ENCODE measurements at places on chromosomes 6 and 20.

GRCh38 chr6:116472706-116473105 is 11.5 kb downstream of the CALHM6 start:
- no peak for DNase-seq

- peak; percentile 5 for DNase-seq
Observed at GRCh38 chr20:23391707-23392310, 29.5 kb downstream of the NAPB start.

DNA sequence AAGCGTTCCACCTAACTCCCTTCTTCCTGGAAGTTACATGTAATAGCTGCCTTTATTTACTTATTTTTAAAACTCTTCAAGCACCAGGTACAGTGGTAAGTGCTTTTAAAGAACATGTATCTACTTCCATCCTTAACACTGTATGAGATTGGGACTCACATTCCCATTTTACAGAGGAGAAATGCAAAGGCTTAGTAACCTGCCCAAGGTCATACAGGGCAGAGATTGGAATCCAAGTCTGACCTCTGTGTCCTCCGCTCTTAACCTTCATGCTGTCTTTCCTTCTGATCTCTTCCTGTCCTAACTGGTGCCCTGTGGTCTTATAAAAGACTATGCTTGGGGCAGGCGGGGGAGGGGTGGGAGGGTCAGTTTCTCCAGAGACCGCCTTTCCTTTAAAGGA is 1.6 kb downstream of the B4GALT5 start:
- DNase-seq = no peak

GRCh38 chr6:163347021-163347446 is 67.5 kb upstream of the QKI start:
- no peak for DNase-seq

GRCh38 chr6:158417760-158418098 is 105.5 kb downstream of the TULP4 start:
- DNase-seq = no peak

GRCh38 chr6:150025201-150025917 is at the start of gene RAET1L:
Gene RAET1L, minus strand, starts transcription at chr6:150025532. Its CDS starts 61 bp downstream, at chr6:150025471.
- DNase-seq = no peak

DNA sequence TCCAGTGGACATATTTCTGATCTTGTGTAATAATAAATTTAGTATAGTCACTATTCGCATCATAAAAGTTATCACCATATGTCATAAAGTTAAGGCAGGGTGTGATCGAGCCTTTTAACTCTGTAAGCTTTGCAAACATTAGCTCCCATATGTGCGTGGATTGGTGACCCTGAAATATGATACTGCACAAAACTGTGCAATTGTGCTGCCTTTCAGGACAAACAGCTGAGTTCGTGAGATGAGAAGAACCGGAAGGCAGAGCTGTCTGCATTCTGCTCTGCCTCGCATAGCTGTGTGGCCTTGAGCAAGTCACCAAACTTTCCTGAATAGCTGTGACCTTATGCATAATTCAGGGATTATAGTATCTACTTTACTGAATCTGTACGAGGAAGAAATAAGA is 3.2 kb upstream of the PLEKHG1 start:
- no peak for DNase-seq

- DNase-seq = no peak
Observed at GRCh38 chr6:163309491-163310026, 105.0 kb upstream of the QKI start.

DNA sequence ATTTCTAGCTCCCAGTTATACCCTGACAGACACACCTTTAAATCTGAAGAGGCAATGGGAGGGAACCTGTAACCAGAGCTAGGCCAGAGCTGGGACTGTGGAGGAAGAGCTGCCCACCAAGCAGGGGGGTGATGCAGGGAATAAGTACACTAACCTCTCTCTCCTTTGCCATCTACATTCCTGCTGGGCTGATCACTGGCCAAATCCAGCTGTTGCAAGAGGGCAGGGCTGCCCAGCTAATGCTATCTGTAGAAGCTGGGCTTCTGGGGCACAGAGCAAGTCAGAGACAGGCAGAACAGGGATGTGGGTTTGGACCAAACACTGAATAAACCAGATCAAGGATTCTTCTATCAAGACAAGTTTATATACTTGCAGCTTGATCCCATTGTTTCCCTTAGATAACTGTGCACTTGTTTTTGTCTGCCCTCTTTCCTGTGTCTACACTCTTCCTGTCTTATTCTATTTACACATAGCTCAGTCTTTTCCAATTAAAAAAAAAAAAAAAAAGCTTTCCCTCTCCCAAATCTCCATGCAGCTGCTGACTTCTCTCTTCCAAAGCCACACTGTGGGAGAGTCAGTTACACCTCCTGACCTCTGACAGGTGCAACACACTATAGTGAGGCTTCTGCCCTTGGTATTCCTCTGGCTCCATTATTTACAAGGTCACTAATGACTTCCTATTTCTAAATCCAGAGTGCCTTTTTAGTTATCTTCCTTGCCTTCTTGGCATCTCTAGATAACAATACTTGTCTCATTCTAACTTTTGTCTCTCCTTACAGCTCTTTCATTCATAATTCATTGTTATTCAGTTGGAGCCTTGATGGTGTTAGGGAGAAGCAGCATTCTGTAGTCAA is 43.7 kb downstream of the TRIM38 start:
- no peak for DNase-seq

GRCh38 chr6:112338166-112338709 is 8.9 kb upstream of the RFPL4B start:
- DNase-seq = no peak

DNA sequence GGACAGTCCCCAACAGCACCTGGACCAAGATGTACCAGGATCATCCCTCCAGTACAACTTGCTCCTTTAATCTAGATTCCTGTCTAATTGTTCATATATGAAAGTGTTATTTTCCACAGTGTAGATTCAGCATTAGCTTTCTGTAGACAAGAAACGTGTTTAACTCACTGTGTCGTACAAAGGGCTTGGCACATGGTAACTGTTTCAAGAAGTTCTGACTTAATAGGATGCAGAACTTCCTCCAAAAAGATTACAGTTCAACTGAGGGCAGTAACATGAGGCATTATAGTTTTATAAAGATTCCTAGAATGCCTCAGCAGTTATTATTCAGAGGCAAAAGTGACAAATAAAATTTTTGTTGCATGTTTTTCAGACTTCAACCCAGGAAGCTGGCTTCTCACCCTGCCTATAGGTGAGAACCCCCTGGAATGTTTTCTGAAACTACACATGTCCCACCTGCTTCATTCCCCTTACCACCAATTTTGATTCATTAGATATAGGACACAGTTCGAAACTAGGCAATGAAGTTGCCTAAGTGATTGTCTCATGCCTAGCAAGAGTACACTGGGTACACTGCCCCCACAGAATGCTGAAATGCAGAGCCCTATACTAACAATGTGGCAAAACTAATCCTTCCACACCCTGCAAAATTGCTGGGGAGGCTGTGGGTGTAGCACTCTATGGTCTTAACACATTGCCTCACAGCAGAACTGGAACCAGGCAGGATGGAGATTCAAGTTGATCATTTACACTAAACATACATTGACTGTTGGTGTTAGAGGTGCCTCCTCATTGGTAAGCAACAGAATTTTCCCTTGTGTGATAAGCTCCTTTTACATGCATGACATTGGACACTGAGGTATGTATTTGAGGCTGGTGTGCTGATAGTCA is 22.6 kb upstream of the SH3BGRL2 start:
- DNase-seq = no peak

DNA sequence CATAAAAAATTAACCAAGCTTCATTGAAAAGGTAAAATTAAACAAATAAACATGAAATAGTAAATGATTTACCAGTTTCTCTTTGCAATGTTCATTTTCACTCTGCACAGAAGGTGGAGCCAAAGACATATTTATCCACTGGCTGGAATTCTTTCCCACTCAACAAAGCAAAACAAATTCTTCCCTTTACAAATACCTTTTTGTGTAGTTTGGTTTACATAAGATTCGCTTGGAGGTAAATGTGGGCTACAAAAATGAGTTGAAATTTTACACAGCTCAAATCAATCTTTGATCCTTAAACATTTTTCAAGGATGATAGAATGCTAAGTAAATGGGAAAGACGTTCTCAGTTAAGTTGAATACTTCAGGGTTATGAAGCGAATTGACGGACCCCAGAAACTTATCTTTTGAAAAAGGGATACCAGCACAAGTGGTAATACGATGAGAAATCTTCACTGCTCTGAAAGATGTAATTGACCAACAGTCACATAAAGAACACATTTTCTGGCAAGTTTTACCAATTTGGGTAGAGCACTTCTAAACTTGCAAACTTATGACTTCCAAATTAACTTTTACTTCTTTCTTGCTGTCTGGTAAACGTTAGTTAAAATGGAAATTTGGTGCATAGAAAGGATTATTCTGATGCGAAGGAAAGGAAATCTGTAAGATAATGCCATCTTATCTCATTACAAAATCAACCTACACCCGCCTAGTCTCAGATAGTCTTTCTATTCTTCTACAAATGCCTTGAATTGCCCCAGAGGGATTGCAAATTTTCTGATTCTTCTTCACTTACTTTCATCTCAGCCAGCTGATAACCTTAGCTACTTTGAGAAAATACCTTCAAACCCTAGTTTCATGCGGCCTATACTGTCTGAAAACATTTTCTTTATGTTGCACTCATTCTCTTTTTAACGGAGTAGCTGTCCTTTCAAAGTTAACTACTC is 4.7 kb upstream of the GJA1 start:
- peak; percentile 85 for DNase-seq

- DNase-seq = peak; percentile 66
Observed at GRCh38 chr20:46757754-46758678, 48.6 kb downstream of the SLC2A10 start.

DNA sequence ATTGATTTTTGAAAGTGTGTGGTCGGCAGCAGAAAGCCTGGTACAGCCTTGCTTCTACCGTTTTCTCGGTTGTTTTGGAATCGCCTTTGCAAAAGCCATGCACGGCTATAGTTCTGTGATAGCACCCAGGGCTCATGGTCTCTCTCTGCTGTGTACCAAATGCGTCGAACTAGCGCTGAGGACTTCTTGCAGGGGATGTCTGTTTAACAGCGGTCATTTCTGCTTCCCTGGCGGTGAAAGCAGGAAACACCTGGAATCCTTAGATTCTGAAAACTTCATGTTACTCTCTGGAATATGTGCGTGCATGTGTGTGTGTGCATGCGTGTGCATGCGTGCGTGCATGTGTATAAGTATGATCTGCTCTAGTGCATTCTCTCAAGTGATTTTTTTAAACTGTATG is 26.1 kb upstream of the GCNT2 start:
- no peak for DNase-seq

DNA sequence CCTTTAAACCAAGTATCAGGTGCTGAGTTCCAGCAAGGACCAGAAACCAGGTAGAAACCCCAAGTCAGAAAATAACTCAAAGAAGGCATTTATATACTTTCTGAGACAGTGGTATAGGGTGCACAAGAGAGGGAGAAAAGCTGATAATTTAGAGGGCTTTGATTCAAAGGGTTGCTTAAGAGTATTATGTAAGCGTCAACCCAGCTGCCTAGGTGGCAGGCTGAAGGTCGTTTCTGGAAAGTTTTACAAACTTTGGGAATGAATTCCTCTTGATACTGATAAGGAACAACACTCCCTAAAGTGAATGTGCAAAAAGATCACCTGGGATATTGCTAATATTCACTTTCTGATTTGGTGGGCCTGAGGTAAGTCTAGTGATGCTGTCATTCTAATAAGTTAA is 800.7 kb downstream of the MAFB start:
- DNase-seq = no peak

- DNase-seq = no peak
Observed at GRCh38 chr6:20657274-20657800, 123.1 kb downstream of the CDKAL1 start.

- DNase-seq = no peak
Observed at GRCh38 chr6:167665698-167666330, 160.9 kb upstream of the AFDN start.

- DNase-seq = no peak
Observed at GRCh38 chr20:5886788-5887187, 63.5 kb downstream of the TRMT6 start.

- DNase-seq = no peak
Observed at GRCh38 chr6:15885624-15886023, 222.8 kb upstream of the DTNBP1 start.

DNA sequence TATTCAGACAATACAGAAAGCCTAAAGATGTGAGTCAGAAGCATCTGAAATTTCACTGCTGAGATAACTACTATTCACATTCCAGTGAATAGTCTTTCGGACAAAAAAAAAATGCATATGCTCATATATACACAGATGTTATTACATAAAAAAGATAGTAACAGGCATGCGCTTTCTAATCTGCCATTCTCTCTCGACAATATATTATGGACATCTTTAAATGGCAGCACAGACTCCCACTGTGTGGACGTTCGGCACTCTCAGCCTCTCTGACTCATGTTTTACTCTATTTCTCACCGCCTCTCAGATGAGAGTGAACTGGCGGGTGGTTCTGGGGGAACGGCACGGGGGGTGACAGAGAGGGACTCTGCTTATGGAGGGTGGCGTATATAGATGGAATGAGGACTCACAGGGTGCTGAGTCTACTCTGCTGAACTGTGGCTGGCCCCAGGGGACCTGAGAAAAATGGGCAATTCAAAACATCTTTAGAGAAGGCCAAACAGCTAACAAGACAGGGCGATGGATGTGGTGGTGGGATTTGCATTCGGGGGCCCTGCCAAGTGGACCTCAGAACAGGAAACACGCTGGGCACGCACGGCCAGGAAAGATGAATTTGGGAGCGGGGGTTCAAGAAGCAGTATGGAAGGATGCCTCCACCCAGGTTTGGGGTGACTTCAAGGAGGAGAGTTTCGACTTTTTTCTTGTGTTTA is 68.9 kb downstream of the MDGA1 start:
- DNase-seq = no peak

- no peak for DNase-seq
Observed at GRCh38 chr6:44256775-44257024, 628 bp downstream of the SLC35B2 start.

DNA sequence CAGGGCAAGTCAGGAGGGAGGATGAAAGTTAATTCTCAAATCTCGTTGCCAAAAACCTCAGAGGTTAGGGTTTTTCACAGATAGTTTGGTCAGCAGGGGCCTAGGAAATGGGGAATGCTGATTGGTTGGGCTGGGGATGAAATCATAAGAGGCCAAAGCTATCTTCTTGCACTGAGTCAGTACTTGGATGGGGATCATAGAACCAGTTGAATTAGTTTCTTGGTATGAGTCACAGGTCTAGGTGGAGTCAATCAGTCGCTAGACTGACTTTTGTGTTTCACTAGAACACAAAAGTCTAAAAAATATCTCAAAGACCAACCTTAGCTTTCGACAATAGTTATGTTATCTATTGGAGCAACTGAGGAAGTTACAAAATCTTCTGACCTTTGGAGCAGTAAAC is 368.5 kb downstream of the TBC1D32 start:
- no peak for DNase-seq

DNA sequence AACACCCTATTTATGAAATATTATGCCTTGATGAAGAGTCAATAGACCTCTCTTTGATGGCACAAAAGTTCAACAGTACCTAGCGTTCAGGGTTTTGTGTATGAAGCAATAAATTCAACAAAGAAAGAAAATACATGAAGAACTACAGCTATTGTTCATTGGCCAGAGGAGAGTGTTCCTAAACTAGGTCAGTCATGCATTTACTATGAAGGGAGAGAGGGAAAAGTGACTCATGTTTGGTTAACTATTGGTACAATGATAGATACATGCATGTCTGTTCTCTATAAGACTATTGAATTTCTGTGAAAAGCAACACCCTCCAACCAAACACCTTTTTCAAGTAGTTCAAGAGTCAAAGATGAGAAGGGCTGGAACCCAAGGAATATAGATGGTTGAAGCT is 50.7 kb downstream of the CLIC5 start:
- DNase-seq = no peak

All from mesendoderm (in vitro differentiated cells).